Central memory CD4-positive, alpha-beta T cell (primary cell): ENCODE measurements at places on chromosomes 11 and 22.

GRCh38 chr11:40186437-40187263 lies 1272.8 kb downstream of the LRRC4C start:
- DNase-seq, result no peak

- no peak for DNase-seq
These were observed 703.0 kb downstream of the JRKL start for GRCh38 chr11:97092823-97093222.

DNA sequence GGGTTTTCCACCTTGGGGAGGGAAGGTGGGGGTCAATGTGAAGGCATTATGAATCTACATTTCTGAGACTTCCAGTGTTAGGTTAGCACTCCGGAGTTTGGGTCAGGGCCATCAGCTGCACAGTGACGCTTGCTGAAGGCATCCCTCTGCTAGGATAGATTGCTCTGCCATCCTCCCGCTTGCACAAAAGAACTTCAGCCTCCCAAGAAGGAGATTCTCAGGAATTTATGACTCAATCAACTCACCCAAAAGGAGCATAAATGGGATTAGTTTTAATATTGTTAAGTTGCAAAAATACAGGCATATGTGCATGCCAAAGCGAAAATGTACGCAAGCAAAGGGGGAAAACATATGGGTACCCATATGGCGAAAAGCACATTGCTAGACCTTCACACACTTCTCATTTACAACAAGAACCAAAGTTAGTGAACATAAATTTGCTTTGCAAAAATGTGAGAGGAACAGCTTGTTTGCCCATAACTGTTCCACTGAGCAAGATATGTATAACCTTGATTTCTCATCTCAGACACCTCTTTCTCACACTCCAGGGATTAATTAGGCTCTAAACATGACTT lies 1013.0 kb downstream of the OPCML start:
- no peak for DNase-seq

DNA sequence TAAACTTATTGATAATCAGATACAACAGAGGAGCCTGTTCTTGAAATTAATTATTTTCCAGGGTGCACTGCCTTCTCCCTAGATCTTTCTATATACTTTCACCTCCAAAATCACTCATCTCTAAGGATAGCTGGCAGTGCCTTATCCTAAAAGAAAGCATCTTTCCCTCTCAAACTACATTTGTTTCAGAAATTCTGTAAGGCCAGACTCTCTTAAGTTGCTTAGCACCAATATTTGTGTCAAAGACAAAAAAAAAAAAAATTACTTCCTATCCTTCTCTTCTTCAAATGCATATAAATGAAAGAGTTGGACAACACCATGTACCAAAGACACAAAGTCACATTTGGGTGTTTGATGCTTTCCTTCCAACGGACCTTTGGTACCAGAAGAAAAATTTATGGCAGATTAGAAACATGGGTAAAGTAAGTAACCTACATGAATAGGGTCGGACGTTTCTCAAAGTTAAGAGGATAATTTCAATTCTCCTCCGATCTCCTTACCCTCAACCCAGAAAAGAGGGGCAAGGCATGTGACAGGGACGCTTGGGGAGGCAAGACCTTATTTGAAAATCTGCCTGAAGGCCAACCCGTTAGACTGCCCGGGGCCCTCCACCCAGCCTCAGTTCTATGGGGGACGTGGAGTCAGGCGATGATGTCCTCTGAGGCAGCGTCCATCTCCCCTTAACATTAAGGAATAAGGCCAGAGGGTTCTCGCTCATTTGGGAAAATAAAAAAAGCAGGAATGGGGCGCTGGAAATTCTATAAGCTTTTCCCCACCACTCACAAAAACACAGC lies 66.3 kb downstream of the ETS1 start:
- DNase-seq, result peak; percentile 57

- no peak for DNase-seq
These were observed 134.2 kb downstream of the CCDC81 start for GRCh38 chr11:86508604-86509587.

DNA sequence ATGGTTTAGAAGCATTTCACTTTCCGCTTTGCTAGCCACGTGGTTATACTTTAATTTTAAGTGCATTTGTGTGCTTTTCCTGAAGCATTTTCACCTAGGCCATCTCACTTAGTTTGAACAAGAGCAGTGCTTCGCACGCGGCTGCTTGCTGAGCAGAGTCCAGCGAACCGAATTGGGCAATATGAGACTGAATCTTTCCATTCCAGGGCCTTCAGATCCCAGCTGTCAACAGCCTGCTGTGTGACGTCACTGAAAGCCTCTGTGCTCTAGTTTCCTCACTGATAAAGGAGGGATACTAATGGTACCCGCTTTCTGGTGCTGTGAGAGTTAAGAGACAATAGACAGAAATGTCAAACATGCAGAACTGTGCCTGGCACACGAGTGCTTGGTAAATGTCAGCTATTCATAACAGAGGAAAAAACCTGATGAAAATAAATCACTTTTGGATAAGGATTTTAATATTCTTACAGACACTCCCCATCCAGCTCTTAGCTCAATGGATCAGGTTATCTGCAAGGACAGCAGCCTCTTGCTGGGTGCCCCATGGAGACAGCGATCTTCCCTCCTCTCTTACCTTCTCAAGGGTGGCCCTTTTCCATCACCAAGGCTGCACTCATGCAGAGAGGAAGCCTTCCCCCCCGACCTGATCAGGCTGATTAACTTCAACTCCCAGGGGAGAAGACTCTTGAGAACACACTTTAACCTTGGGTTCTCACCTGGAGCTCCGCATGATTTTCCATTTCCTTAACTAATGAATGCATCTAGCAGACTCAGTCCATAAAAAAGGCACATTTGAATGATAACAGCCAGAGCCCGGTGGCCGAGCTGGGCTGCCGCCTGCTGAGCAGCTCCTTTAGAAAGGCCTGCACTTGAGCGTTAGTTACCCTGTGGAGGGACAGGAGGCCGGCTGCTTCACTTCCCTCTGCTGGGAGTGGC lies 3.5 kb upstream of the GLB1L3 start:
- no peak for DNase-seq
